ENCODE measurements at places on chromosomes 7 and 10.

DNA sequence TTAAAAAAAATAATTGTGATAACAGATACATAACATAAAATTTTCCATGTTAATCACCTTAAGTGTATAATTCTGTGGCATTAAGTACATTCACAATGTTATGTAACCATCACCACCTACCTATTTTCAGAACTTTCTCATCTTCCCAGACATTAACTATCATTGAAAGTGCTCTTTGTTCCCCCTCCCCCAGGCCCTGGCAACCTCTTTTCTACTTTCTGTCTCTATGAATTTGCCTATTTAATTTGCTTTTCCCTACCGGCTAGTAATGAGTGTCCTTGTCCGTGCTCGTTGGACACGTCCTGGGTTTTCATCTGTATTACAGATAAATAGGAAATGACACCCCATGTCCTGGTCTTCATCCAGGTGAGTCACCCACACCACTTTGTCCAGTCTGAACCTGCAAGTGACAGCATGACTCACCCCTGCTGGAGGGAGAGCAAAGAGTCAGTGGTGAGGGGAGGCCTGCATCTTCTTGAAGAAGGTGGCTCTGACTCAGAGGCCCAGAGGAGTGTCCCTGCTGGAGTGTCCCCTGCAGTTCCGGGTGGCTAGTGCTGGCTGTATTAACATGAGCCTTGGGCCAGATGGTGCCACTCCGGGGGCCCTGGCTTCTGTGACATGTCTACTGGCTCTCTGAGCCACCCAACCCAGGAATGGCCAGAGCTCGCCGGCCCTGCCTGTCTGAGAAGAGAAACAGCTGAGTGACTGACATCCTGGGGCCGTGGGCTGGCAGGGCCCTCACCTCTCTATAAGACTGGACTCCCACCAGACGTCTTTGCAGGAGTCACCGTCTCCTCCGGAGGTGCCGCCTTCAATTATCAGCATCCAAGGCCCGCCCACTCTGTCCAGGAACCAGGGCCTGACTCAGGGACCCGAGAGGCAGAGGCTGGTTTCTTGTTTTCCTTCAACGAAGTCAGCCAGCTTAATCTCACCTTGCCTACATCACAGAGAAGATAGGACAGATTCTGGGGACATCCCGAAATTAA lies 503.2 kb upstream of the MKI67 start:
- no peak for DNase-seq

GRCh38 chr10:5609952-5610616 lies 56.3 kb downstream of the ASB13 start:
- no peak for DNase-seq

GRCh38 chr10:103828107-103828506 lies 27.3 kb downstream of the SH3PXD2A start:
- DNase-seq: no peak

DNA sequence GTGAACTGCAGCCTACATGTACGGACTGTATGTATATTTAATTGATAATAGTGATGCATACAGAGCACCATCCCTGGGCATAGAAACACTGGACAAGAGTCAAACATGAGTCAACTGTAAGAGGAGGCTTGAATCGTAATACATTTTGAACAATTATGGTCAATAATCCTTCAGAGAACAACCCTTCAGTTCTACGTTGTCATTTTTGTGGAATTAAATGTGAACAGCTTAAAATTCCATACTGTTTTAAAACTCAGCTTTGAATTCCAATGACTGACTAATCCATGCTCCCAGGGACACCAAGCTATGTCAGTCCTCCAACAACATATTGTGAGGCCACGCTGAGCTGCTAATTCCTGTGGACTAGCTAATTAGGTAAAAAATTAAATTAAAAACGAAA lies 41.5 kb upstream of the KMT2E start:
- DNase-seq: no peak

GRCh38 chr10:34816501-34817002 lies 1.5 kb upstream of the PARD3 start:
- no peak for DNase-seq

- DNase-seq: no peak
These were observed 261.0 kb downstream of the THSD7A start for GRCh38 chr7:11570922-11571550.

GRCh38 chr7:105136221-105136620 lies 122.2 kb downstream of the KMT2E start:
- no peak for DNase-seq

- DNase-seq: no peak
These were observed 166.0 kb upstream of the SP4 start for GRCh38 chr7:21261627-21262594.

- DNase-seq: no peak
These were observed 499.6 kb upstream of the LRRN3 start for GRCh38 chr7:110591341-110591740.

DNA sequence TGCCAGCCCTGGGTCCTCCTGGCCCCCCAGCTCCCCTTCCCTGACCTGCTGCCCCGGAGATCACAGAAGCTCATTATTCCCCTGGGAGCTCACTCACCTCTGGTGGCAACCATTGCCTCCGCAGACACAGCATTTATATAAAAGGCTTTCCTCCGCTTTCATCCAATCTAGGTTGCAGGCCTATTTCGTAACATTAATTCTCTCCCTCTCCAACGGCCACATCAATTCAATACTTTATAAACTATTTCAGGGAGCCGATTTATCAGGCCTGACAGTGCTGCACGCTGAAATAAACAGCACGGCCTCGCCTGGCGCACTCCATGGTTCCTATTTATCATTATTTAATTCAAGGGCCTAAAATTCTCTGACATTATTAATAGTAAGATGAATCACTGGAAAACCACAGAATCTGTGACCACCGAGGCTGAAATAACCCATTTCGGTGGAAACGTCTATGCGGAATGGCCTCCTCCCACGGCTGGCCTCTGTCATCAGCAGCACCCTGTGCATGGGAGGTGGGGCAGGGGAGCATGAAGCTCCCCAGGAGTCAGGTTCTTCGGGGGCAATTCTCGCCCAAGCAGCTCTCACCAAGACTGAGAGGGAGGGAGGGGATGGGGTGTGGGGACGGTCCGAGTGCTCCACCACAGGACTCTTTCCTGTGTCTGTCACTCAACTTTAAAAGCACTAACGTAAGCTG lies 249.3 kb upstream of the PFKP start:
- no peak for DNase-seq

DNA sequence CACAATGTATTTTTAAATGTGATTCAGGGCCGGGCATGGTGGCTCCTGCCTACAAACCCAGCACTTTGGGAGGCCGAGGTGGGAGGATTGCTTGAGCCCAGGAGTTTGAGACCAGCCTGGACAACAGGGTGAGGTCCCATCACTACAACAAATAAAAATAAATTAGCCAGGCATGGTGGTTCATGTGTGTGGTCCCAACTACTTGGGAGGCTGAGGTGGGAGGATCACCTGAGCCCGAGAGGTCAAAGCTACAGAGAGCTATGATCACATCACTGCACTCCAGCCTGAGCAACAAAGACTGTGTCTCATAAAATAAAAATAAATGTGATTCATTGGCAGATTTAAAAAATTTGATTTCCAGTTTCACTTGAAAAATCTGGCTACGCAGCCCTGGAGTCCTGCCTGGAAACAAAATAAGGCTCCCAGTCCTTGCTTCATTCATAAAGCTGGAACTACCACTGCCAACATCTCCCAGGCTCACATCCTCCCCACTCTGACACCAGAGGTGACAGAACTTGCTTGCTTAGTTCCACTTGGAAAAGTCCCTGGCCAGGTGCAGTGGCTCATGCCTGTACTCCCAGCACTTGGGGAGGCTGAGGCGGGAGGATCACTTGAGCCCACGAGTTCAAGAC lies 27.9 kb upstream of the SLC35G1 start:
- DNase-seq: no peak

- no peak for DNase-seq
These were observed 7.3 kb downstream of the GTPBP4 start for GRCh38 chr10:995559-995926.

- DNase-seq: no peak
These were observed 94.9 kb upstream of the TCF7L2 start for GRCh38 chr10:112855134-112855533.

DNA sequence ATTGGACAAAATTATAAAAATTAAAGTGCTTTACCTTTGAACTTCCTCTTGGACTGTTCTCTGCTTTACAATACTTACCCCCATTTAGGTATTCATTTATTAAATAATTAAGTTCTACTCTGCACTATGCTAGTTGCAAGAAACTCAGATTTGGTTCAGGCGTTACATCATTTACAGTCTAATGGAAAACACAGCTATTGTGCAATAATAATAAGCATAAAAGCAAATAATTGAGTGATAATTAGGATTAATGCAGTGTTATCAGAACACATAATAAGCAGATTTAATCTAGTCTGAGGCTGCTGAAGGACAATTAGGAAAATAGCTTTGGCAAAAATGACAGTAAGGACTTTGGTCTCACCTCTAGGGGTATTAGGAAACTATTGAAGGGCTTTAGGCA lies 493.2 kb upstream of the ADARB2 start:
- DNase-seq: no peak

Measured in tibial nerve (tissue), 4 donors.